ENCODE measurements at places on chromosomes 5 and 9.

- no peak for DNase-seq
Observed at GRCh38 chr5:7894860-7895259, 25.9 kb downstream of the MTRR start.

GRCh38 chr5:89342106-89342876 lies 459.3 kb upstream of the MEF2C start:
- DNase-seq: peak; percentile 88

DNA sequence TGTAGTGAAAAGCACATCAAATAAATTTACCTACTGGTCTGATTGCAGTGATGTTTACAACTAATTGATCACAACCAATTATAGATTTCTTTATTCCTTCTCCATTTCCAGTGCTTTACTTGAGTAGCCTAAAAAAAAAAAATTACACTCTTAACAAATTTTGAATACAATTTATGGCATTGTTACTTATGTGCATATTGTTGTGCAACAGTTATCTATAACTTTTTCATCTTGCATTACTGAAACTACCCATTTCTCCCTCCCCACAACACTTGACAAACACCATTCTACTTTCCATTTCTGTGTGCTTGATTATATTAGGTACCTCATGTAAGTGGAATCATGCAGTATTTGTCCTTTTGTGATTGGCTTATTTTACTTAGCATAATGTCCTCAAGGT lies 12.3 kb downstream of the RMI1 start:
- DNase-seq: no peak

DNA sequence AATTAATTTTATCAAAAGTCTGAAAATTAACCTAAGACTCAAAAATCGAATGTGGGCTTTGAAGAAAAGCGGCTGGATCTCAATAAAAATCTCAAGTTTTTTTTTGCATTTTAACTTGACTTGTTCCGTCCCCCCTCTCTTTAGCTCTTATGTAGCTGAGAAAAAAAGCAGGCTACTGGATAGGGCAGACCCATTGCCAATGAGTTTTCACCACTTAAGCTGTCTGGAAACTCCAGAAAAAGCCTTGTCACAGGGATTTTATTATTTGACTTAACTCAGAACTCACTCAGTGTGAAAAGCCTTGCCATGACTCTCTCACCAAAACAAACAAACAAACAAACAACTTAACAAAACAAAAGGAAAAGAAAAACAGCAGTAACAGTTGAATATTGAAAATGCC lies 247.4 kb downstream of the CDH9 start:
- DNase-seq: peak; percentile 22

DNA sequence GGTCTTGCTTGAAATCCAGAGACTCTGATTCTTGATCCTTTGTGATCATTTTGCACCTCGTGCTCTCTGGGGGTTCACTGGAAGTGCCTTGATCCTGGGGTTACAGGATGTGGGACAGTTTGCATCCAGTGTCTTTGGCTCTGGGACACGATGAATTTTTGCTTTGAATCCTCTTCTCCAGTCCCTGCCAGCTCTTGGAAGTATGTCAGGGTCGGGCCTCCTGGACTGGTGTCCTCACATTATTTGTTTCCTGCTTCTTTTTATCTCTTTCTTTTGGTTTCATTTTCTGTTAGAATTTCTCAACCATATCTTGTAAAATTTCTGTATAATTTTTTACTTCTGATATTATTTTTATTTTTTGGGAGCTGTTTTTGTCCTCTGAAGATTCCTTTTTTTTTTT lies 34.2 kb downstream of the SECISBP2 start:
- no peak for DNase-seq

GRCh38 chr5:60334281-60334713 lies 365.7 kb downstream of the DEPDC1B start:
- DNase-seq: peak; percentile 87

- no peak for DNase-seq
Observed at GRCh38 chr9:23606107-23606506, 219.9 kb downstream of the ELAVL2 start.

- DNase-seq: peak; percentile 71
Observed at GRCh38 chr9:127612939-127613582, 984 bp downstream of the STXBP1 start.

- DNase-seq: no peak
Observed at GRCh38 chr5:79189439-79190234, 46.3 kb upstream of the JMY start.

DNA sequence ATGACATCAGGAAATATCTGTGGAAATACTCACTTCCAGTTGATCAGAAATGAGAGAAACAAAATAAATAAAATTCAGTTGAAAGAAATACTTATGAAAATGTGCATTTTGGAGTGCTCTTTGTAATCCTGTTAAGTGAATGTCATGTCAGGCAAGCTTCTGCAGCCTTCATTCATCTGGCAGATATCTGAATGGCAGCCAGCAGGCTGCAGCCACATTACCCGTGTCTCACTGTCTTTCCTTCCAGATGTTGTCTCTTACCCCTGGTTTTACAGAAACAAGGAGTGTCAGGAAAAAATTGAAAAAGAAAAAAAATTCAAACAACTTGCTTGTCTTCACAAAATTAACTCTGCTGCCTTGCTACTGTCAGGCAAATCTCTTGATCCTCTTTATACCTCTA lies 445.0 kb upstream of the RIOK2 start:
- no peak for DNase-seq

DNA sequence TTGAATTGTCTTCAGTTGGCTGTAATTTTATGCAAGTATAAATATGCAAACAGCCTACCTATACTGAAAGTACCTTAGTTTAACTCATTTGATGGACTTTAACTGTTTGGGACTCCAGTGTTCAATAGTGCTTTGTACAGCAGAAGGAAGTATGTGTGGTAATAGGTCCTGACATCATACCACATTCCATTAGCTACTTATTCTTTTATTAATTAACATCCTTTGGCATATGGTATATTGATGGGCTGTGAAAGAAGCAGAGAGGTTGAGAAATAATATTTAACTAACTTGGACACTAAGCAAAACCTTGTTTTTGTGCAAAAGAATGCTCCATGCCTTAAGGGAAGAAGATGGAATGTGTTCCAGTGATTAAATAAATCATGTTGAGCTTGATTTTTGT lies 97.6 kb upstream of the SEMA6A start:
- no peak for DNase-seq

DNA sequence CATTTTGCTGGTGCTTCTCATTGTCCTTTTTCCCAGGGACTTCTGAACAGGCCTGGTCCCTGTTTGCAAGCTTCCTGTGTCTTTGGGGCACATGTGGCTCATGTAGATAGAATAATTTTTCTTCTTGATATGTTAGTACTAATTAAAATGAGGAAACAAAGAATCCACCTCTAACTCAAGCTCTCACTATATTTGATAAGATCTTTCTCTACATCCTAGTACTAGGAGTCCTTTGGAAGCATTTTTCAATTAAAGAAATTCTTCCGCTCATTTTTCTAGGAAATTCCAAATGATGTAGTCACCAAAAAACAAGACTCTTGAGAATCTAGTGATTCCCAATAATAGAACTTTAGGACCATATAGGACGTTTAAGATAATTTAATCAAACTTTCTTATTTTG lies 165.3 kb downstream of the SEC61B start:
- DNase-seq: no peak

- DNase-seq: no peak
Observed at GRCh38 chr9:70455993-70456704, 41.7 kb upstream of the KLF9 start.

GRCh38 chr5:140073296-140073695 lies 30.2 kb upstream of the NRG2 start:
- DNase-seq: peak; percentile 26

DNA sequence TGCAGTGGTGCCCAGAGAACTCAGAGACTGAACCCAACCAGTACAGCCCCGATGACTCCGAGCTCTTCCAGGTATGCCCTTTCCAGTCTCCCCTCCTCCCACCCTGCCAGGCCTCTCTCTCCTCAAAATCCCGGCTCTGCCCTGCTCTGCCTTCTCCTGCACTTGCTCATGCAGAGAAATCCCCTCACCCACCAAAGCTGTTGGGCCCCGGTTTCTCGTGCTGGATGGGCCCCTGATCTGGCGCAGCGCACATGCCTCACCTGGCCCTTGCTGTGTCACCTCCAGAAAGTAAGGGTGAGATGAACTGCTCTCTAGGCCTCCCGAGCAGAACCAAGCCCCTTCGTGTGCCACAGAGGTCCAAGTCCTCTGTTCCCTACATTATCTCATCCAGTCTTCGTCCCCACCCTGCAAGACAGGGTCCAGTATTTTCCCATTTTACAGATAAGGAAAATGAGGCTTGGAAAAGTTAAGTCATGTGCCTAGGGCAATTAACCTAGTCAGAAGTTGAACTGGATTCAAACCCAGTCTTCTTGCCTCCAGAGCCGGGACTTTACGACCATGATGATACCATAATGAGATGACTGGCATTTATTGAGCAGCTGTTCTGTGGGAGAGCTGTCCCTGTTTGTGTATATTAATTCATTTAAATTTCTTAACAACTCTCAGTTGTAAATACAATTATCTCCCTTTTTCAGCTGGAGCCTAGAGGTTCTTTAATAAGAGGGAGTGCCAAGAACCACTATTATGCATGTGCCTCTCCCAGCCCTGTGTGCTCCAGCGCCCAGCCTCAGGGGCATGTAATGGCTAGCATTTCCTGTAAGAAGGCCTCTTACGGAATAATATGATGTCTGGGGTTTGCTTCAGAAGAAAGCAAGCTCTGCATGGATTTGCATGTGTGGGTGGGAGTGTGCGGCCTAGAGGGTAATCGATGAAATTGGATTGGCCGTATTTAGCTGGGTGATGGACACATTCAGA lies 90.7 kb downstream of the PPARGC1B start:
- no peak for DNase-seq

DNA sequence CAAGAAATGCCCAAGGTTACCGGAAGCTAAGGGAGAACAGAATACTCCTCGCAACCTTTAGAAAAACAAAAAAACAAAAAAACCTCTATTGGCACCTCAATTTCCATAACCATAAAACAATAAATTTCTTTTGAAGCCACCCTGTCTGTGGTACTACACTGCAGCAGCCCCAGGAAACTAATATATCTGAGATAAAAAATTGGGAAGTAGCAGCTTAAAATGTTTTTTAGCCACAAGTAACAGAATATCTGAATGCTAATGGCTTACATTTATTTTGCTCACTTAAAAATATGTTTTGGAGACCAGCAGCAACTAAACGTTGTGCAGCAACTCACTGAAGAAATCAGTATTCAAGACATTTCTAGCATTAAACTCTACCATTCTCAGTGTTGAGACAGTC lies 969.6 kb downstream of the DNAH5 start:
- DNase-seq: no peak
